ENCODE measurements at places on chromosomes 2 and 18.

- no peak for DNase-seq
Observed at GRCh38 chr2:190634381-190634780, 14.5 kb upstream of the NAB1 start.

DNA sequence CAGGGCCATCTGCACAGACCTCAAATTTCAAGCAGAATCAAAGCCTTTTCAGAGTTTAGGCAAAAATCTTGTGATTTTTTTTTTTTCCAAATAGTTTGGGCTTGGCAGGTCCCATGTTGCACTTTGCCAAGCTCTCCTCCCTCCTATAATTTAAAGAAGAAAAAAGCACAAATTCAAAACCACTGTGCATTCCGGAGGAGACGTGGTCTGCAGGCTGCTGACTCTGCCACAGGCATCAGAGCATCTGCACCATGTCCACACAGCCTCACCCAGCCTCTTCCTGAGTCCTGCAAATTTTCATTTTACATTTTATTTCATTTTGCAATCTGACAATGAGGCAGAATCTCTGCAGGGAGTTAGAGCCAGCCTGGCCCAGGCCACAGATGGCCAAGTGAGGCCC is 15.7 kb upstream of the GPC1 start:
- no peak for DNase-seq

- DNase-seq = no peak
Observed at GRCh38 chr2:188963741-188964140, 10.4 kb upstream of the COL3A1 start.

DNA sequence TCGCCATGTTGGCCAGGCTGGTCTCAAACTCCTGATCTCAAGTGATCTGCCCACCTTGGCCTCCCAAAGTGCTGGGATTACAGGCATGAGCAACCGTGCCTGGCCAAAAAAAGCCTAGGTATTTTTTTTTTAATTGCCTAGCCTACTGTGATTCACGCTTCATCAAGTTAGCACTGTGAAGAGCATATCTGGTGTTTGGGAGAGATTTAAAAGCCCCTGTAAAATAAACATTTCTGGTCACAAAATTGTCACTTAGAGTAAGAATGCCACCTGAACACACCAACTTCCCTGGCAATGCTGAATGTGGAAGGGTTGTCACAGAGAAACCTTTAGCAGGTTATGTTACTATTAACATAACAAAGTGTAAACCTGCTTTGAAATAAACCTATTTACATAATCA is 39.7 kb upstream of the CHAC2 start:
- no peak for DNase-seq

DNA sequence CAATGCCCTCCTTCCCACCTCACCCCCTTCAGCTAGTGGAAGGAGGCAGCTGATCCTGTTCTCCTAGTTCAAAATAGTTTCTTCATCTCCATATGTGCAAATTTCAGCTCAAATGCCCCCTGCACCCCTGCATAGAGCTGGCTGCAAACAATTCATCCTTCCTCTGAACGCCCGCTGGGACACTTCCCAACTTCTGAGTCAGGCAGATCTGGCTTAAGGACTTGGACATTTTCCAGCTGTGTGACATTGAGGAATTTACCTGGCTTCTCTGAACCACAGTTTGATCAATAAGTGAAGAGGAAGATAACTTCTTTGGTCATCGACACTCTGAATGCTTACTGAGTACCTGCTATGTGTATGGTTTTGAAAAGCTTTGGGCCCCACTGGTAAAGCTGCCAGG is 23.5 kb downstream of the PTGR3 start:
- DNase-seq = peak; percentile 48

All from kidney tubule cell (primary cell).